ENCODE measurements at places on chromosomes 1 and 21. TPM values are rescaled to one million over a fixed set of nuclear protein-coding genes. Genes with fewer than 3 reads are reported as not detected.

GRCh38 chr1:22228505-22228911, 85.6 kb upstream of the WNT4 start:
- DNase-seq: no peak

- DNase-seq: no peak
These were observed 150.6 kb downstream of the RWDD3 start for GRCh38 chr1:95384567-95384966.

DNA sequence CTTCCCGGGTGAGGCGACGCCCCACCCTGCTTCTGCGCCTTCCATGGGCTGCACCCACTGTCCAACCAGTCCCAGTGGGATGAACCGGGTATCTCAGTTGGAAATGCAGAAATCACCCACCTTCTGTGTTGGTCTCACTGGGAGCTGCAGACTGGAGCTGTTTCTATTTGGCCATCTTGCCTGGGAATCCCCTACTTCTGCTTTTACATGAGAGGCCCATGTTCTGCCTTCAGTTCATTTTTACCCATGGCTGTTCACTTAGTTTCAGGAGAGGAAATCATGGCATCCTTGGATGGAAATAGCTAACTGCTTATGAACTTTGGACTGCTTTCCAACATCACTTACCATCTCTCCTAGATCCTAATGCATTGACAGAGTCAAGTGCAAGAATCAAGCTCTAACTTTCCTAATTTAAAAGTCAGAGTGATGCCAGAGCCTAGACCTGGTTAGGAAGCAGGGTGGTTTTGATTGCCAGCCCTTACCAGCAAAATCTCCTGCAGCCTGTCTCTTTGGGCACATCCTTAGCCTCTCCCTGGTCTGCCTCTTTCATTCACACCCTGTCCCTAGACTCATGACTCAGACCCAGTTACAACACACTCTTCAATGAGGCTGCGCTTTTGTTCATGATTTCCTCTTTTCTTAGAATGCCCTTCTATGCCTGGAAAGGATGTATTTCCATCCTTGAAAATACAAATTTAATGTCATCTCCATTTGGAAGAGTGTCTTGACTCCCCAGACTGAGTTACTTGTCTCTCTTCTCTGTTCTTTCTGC, 137.2 kb downstream of the KCTD3 start:
- DNase-seq: no peak

GRCh38 chr1:234746798-234747196, 136.8 kb upstream of the IRF2BP2 start:
- no peak for DNase-seq

DNA sequence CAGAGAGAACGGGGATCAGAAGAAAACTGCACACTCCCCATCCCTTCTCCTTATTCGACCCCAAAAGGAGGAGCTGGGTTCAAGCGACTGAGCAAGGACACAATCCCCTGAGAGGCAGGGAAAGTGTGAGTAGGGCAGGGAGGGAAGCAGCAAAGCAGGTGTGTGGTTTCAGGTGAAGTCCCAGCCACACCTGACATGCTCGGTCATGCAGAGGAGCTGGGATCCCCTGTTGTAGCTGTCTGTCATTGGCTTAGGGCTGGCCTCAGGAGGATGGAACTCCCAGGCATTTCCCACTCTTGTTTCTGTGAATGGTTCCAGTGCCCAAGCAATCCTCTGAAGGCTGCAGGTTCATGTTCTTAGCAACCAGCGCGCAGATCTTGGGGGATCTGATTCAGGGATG, 150.7 kb downstream of the DSCAM start:
- DNase-seq: no peak

- DNase-seq: no peak
These were observed 93.0 kb upstream of the PLPPR4 start for GRCh38 chr1:99171184-99171813.

DNA sequence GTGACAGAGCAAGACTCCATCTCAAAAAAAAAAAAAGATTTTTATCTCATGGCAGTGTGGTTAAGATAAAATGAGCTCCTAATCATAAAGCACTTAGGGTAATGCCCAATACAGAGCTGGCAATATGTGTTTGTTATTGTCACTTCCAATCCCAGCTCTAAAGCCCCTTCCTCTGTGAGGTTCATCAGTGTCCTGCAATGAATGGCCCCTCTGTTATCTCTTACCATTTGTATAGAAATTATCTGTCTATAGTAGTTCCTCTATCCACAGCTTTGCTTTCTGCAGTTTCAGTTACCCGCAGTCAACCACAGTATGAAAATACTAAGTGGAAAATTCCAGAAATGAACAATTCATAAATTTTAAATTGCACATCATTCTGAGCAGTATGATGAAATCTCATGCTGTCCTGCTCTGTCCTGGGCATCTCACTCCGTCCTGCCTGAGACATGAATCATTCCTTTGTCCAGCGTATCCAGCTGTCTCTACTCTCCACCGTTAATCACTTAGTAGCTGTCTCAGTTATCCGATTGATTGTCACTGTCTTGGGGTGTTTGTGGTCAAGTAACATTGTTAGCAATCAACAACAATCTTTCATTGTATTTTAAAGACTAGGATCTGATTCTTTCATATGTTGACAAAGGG, 50.2 kb upstream of the DNAH14 start:
- no peak for DNase-seq

DNA sequence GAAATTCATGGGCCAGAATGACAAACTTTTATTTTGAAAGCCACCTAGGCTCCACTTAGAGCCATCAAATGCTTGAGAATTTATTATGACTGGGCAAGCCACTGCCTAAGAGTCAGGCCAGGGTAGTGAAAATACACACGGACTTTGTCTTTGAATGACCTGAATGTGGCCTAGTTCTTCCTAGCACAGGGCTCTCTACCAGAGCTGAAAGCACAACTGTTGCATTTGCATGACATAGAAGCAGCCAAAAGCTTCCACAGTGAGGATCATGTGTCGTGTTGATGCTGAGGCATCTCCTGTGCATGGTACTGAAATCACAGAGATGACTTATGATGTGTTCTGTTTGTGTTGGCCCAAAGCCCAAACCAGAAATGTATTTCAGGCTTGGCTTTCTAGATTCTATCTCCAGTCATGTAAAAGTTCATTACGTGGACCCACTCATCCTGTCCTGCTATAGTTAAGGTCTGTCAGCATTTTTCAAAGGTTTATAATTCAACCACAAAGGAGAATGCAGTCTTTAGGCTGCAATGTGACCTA, 164.0 kb upstream of the UBE2U start:
- peak; percentile 29 for DNase-seq

DNA sequence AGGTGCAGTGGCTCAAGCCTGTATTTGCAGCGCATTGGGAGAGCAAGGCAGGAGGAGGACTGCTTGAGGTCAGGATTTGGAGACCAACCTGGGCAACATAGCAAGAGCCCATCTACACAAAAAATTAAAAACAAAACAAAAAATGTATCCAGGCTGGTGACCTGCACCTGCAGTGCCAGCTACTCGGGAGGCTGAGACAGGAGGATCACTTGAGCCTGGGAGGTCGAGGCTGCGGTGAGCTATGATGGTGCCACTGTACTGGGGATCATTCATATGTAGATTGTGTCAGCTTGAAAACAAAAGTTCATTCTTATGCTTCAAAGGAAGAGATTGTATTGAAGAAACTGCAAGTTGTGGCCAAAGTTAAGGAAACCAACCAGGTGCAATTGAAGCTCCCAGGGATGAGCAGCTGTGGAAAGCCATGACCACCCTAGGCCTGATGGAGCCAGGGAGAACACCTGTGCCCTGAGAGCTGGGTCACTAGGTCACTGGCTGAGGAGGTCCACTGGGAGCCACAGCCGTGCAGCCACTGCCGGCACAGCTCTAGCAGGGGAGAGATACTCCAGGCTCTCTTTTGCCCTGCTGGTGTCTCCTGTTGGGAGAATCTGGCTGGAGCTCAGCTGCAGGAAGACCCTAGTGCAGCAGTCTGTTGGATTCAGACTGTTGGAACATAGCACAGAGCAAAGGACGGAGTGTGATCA, 13.3 kb upstream of the BRWD1 start:
- DNase-seq: no peak

PLXNA2 gene
- 37.9 TPM for total RNA-seq

S100A7 gene
- total RNA-seq: not detected

ACAP3 gene
- total RNA-seq: 63.2 TPM

IGSF3 gene
- total RNA-seq: 134 TPM

TCP10L gene
- 2.0 TPM for total RNA-seq

ZDHHC18 gene
- total RNA-seq: 5.7 TPM

THAP3 gene
- 22.8 TPM for total RNA-seq
